CD4-positive, alpha-beta memory T cell (primary cell): ENCODE measurements at places on chromosomes 5 and 9. TPM values are rescaled to one million over a fixed set of nuclear protein-coding genes. Genes with fewer than 3 reads are reported as not detected.

GFM2 gene
- 21.3 TPM for total RNA-seq

CTXN3 gene
- not detected for total RNA-seq

ACSL6 gene
- total RNA-seq: 51.7 TPM

HAVCR1 gene
- 10.1 TPM for total RNA-seq

SOHLH1 gene
- not detected for total RNA-seq

STKLD1 gene
- 2.1 TPM for total RNA-seq

NME5 gene
- not detected for total RNA-seq

DNA sequence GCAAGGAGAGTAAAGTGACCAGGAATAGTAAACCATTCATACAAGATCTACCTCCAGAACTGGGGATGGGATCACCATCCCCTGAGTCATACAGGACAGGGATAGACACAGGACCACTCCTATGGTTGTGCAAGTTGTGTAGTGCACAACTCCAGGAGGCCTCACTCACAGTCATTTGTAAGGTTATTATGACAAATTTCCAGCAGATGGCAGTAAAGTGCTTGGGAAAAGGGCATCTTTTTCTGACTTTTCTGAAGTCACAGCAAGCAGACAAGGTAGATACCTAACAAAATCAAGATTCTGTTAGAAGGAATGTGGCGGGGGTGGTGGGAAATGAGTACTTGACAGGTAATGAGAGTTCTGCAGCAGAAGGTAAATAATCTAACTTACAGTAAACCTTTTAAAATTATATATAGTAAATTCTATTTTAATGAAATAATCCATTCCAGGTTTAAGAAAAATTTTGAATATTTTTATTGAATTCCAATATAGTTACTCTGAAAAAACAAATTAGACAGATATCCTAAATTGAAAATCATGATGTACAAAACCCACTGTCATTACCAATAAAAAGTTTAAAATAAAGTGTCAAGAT lies 16.7 kb upstream of the KIF27 start:
- DNase-seq: peak; percentile 71
- H3K27ac ChIP-seq: no peak overlapping the region
- H3K4me3 ChIP-seq: no peak overlapping the region
- no peaks in the 10 kb centered on the region for H3K36me3 ChIP-seq
- H3K27me3 ChIP-seq: no peaks in the 10 kb centered on the region

GRCh38 chr9:93060746-93061259 lies 2.3 kb downstream of the SUSD3 start:
- no peak for DNase-seq
- H3K36me3 ChIP-seq: peaks cover 7% of the 10 kb centered on the region
- peak overlapping the region; percentile 72 for H3K27ac ChIP-seq
- no peaks in the 10 kb centered on the region for H3K27me3 ChIP-seq
- H3K4me3 ChIP-seq: peak overlapping the region; percentile 92

DNA sequence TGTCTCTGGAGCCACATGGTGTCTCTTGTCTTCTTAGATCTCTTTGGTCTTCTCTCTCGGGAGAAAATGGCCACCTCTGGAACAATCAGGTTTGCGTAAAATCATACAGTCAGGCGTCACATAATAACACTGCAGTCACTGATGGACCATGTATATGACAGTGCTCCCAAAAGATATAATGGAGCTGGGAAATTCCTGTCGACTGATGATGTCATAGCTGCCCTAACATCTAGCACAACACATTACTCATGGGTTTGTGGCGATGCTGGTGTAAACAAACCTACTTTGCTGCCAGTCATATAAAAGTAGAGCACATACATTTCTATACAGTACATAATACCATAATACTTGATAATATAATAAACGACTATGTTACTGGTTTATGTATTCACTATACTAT lies 30.1 kb upstream of the RAI14 start:
- no peaks in the 10 kb centered on the region for H3K36me3 ChIP-seq
- no peaks in the 10 kb centered on the region for H3K4me1 ChIP-seq
- no peak overlapping the region for H3K27ac ChIP-seq
- no peak for DNase-seq
- no peak overlapping the region for H3K4me3 ChIP-seq
- no peaks in the 10 kb centered on the region for H3K27me3 ChIP-seq

GRCh38 chr5:118628660-118629354 lies 359.5 kb downstream of the DTWD2 start:
- no peaks in the 10 kb centered on the region for H3K4me1 ChIP-seq
- DNase-seq: no peak
- no peaks in the 10 kb centered on the region for H3K27me3 ChIP-seq
- no peak overlapping the region for H3K27ac ChIP-seq

GRCh38 chr5:118678746-118679145 lies 309.6 kb downstream of the DTWD2 start:
- H3K4me1 ChIP-seq: no peaks in the 10 kb centered on the region
- no peaks in the 10 kb centered on the region for H3K36me3 ChIP-seq
- no peak for DNase-seq
- no peaks in the 10 kb centered on the region for H3K27me3 ChIP-seq

GRCh38 chr5:125190232-125191087 lies 444.0 kb upstream of the ZNF608 start:
- H3K4me1 ChIP-seq: no peaks in the 10 kb centered on the region
- H3K27ac ChIP-seq: no peak overlapping the region
- no peaks in the 10 kb centered on the region for H3K36me3 ChIP-seq
- no peak overlapping the region for H3K4me3 ChIP-seq

- H3K4me3 ChIP-seq: peak overlapping the region; percentile 78
- no peaks in the 10 kb centered on the region for H3K27me3 ChIP-seq
- H3K36me3 ChIP-seq: peaks cover 24% of the 10 kb centered on the region
- H3K27ac ChIP-seq: peak overlapping the region; percentile 83
- no peak for DNase-seq
These were observed 306 bp downstream of the TRUB2 start for GRCh38 chr9:128321879-128322403.

GRCh38 chr9:111914749-111915424 lies 18.3 kb downstream of the UGCG start:
- peaks cover 66% of the 10 kb centered on the region for H3K4me1 ChIP-seq
- no peak overlapping the region for H3K27ac ChIP-seq
- no peak overlapping the region for H3K4me3 ChIP-seq
- DNase-seq: no peak
- H3K27me3 ChIP-seq: no peaks in the 10 kb centered on the region
- peaks cover under 1% of the 10 kb centered on the region for H3K36me3 ChIP-seq
